AG08395 (cell line): ENCODE measurements at places on chromosomes 13 and 19.

- peak; percentile 76 for DNase-seq
Observed at GRCh38 chr13:42883771-42884467, 102.5 kb downstream of the FAM216B start.

- peak; percentile 82 for DNase-seq
Observed at GRCh38 chr19:45508861-45509691, 1.8 kb downstream of the VASP start.

DNA sequence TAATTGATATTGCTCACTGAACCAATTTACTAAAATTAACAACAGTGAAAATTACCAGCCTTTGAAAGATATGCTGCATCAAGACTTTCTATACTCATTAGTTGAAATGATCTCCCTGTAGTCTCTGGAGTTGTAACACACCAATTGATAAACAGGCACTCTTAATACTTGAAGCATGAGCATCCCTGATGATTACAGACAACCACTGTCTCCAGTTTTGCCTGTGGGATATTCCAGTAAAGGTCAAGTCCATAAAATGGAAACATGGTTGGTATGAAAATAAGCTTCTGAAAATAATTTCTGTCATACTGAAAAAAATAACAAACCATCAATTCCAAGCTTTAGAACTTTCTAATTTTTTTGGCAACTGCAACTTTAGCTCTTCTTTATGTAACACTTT, 405.8 kb downstream of the SPRY2 start:
- peak; percentile 20 for DNase-seq

GRCh38 chr13:26811581-26811980, 51.0 kb upstream of the GPR12 start:
- no peak for DNase-seq

GRCh38 chr13:93670866-93671265, 444.3 kb downstream of the GPC6 start:
- no peak for DNase-seq

DNA sequence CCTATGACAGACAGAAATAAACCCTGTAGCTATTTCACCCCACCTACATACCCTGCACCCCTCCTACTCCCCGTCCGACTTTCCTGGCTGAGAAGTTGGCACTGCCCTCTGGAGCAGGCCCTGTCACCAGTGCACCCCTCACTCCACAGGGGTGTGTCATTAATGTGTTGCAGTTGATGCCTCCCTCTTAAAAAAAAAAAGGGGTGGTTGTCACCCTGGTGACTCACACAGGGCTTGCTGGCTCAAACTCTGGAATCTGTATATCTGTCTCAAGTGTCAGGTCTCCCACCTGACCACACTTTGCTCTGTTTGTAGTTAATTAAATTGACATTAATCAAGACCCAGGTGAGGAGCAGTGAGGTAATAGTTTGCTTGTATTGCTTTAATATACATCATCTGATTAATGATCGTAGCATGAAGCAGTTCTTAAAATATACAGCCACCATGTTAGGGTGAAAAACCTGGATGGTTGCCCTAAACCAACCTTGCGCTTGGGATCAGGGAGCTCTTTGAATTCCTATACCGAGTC, 2.0 kb upstream of the GATAD2A start:
- DNase-seq = peak; percentile 60

- DNase-seq = no peak
Observed at GRCh38 chr13:100707818-100708740, 33.5 kb upstream of the TMTC4 start.
